ENCODE measurements at places on chromosomes 7 and 10.

GRCh38 chr10:6151087-6151977 is 51.4 kb upstream of the PFKFB3 start:
- peak; percentile 84 for DNase-seq

GRCh38 chr10:71233482-71233892 is 21.1 kb downstream of the UNC5B start:
- DNase-seq, result no peak

DNA sequence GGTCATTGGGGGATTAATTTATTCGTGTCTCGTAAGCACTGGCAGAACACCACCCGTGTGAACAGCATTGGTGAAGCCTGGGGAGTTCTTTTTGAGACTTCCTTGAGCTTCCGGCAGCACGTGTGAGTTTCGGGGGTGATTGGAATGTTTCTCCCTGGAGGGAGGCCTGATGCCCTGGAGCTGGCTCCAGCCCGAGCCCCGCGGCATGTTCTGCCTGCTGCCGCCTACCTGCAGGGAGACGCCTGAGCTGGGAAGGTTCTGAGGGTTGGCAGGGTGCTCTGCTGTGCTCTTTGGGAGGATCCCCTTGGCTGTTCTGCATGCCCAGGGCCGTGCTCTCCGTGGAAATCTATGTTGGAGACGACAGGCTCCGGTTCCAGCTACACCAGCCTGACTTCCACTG is 159.3 kb downstream of the MGMT start:
- DNase-seq, result no peak

DNA sequence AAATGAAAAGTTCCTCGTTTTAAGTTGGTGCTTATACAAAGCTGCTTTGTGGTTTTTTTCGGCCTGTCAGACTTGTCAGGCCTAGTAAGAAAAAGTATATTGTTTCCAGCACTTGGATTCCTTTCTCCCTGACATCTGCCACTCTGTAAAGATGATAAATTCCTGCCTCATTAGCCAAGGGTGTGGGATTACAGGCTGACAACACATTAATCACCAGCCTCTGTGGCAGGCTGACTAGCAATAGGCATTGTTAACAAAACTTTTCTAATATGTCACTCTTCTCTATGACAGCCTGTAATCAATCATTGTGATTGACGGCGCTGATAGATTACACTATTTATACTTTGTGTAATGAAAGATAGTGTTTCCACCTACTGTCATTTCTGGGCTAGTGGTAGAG is 682.5 kb downstream of the LRMDA start:
- DNase-seq, result no peak

DNA sequence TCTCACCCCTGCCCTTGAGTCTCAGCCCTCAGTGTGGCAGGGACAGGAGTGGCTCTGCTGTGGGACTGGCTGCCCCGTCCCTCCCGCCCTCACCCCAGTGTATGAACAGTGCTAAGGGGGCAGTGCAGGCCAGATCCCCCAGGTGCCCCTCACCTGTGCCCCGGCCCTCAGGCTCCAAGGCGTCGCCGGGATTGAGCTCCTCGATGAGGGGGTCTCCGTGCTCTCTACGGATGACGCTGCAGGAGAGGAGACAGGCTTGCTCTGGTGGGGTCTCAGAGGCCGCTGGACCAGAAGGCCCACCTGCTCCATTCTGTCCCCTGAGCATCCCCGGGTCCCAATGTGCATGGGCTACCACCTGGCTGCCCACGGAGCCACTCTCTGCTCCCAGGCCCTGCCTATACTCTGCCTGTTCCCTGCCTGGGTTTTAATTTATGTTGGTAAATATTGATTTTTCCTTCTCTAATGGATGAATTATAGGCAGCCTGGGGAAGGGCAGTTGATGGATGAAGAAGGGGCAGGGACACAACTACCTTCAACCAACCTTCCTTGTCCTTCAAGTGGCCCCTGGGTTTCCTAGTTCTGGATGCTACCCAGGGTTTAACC is 47.2 kb downstream of the GOLGA7B start:
- DNase-seq, result no peak

GRCh38 chr10:51368943-51369342 is 294.7 kb downstream of the PRKG1 start:
- DNase-seq, result no peak

GRCh38 chr10:123530166-123530870 is 135.8 kb upstream of the GPR26 start:
- peak; percentile 55 for DNase-seq

GRCh38 chr10:63240807-63241206 is 107.7 kb downstream of the NRBF2 start:
- DNase-seq, result no peak

DNA sequence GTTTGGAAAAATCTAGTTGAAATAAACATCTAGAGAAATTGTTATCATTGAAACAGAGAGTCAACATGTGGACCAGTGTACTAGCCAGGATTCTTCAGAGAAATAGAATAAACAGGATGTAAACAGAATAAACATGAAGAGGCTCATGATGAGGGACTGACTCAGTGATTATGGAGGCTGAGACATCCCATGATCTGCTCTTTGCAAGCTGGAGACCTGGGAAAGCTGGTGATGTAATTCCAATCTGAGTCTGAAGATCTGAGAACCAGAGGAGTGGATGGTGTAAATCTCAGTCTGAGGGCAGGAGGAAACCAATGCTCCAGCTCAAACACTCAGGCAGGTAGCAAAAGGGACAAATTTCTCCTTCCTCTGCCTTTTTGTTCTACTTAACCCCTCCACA is 62.9 kb upstream of the FAM180A start:
- no peak for DNase-seq

- DNase-seq, result no peak
These were observed 18.2 kb downstream of the TBC1D12 start for GRCh38 chr10:94420516-94420915.

- no peak for DNase-seq
These were observed 467.0 kb upstream of the POT1 start for GRCh38 chr7:125396466-125397151.

- DNase-seq, result no peak
These were observed 356.9 kb downstream of the ARL4A start for GRCh38 chr7:13044309-13044708.

DNA sequence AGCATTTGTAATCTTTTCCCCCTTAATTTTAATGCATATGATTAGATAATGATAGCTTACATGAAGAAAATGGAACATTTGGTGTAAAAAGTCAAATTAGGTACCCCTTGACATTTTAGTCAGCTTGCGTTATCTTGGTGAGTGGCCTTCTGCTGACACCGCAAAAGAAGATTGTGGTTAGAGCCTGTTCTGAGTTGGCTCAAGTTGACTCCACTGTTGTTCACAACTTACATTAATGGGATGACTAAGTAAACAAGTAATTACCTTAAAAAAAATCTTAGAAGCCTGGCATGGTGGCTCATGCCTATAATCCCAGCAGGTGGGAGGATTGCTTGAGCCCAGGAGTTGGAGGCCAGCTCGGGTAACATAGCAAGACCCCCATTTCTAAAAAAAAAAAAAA is 24.2 kb downstream of the TRRAP start:
- no peak for DNase-seq

- no peak for DNase-seq
These were observed 12.3 kb upstream of the SNX10 start for GRCh38 chr7:26279405-26279804.

- DNase-seq, result no peak
These were observed 11.1 kb downstream of the FAM53B start for GRCh38 chr10:124732931-124733570.

DNA sequence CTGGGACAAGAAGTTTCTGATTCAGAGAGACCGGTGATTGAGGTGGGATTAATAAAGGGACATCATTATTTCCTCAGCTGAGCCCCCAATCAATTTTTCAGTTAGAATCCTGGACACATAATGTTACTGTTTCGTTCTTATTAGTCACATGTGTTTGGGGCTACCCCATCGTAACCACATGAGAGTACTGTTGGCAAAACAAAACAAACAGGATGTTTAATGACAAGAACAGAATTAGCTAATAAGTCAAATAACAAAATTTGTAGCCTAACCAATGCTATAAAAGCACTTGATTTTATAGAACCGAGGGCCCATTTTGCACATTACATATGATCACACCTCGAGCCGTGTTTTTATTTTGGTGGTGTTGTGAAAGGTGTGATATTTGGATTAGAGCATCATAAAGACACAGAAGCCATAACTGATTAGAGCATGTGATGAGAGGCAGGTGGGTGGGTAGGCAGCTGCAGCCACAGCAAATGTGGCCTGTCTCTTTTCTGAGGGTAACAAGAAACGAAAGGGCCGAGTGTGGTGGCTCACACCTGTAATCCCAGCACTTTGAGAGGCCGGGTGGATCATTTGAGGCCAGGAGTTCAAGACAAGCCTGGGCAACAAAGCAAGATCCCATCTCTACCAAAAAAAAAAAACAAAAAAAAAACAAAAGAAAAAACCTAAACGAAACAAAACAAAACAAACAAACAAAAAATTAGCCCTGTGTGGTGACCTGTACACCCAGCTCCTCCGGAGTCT is 1.8 kb upstream of the VWC2 start:
- DNase-seq, result no peak

DNA sequence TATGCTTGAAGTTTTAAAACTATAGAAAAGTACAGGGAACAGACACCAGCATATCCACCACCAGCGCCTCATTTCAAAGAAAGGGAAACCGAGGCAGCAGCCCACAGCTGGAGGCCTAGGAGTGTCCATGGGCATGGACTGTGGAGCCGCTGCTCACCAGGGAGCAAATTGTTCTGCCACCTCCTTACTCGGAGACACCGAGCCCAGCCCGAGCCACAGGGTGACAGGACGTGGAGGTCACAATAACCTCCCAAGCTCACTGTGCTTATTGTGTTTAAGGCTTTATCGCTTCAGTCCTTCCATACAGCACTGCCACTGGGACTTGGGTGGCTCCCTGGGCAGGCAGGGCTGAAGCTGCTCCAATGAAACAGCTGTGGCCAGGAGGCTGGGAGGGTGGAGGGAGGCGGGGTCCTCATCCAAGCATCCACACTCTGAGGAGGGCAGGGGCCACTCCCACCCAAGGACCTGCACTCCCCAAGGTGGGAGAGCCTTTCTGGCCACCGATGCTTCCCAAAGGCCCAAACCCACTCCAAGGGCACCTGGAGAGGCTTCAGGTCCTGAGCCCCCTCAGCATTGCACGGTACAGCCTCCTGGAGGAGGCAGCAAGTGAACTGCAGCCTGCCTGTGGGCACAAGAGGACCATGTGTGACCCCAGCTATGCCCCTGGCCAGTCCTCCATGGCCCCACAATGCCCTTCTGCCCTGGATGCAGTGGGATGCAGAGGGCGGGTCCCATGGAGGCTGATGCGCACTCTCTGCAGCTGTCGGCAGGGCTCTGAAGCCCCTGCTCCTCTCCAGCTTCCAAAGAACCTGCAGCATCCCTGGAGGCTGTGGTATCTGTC is 38.7 kb upstream of the RET start:
- no peak for DNase-seq

DNA sequence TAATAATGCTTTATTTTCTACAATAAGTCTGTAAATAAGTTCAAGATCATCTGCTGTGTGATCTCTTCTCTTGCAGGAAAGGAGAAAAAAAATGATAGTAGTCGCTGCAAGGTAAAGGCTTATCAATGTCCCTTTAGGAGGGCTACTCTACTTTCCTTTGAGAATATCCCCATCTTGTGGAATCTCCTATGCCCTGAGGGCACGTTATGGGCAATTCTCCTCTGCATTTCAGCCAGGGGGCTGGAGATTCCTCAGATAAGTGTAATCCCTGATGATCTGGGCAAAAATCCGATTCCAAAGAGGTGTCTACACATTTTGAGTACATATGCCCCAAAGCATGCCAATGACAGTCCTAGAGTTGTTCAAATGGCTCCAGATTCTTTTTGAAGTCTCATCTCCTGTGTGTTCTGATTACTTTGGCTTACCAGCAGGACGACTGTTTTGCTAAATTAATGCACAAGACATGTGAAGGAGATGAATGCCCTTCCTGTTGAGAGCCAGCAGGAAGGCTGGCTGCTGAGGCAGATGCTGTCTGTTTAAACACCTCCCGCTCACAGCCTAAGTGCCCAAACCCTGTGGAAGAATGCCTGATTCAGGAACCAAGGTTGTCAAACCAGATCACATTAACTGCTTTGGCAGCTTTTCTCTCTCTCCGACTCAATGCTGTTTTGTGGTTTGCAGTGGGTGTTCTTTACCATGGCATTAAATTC is 171.2 kb upstream of the COL1A2 start:
- DNase-seq, result peak; percentile 0

DNA sequence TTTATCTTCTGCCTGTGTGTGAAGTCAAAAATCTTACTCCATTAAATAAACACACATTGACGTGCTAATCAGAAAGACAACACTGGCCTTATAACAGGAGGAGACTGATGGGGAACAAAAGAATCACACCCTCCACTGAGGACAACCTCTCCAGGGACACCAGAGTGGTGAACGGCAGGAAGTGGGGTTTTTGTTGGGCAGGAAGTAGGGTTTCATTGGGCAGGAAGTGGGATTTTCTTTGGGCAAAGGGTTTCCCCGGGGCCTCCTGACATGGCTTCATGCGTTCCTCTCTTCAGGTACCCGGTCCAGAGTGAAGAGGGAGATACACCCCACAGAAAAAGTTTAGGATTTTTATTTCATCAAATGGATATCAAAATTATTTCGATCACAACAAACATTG is 30.6 kb downstream of the ADARB2 start:
- DNase-seq, result no peak

GRCh38 chr10:97633921-97634320 is 621 bp upstream of the MORN4 start:
- no peak for DNase-seq

DNA sequence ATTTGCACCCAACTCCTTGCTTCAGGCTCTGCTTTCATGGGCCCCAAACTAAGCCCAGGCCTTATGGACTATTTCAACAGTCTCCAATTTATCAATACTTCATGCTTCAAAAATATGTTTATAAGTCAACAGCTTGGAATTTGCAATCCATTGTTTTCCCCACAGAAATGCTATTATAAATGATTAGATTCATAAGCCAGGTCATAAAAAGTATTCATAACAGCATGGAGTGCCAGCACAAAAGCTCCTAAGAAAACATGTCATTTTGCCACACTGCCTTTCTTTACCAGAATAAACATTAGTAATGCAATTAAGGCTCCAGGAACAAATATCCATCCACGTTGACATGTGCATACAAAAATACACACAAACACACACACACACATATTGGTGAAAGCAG is 30.1 kb downstream of the OSBPL3 start:
- DNase-seq, result no peak

Measured in globus pallidus (tissue), 1 donor.